Esophagus squamous epithelium (tissue), 5 donors: ENCODE measurements at places on chromosomes 3 and 15. TPM values are rescaled to one million over a fixed set of nuclear protein-coding genes. Genes with fewer than 3 reads are reported as not detected.

LRRC31 gene
- total RNA-seq = not detected

RAB6B gene
- 0.09 TPM for total RNA-seq

OXTR gene
- total RNA-seq = 9.0 TPM

DNA sequence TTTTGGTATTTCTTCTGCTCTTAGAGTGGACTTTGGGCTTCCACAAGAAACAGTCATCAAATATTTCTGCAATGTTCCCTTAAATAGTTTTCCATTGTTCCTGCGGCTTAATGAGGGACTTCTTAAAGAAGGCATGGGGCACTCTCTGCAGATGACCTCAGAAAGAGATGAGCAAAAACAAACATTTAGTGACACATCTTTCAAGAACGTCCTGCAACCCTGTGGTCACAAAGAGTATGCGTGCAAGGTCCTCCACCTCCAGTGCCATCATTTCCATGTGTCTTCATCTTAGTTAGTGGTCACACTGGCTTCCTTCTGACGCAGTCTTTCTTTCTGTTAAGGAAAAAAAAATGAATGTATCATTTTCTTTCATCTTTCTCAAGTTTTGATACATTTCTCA lies 56.2 kb downstream of the GREM1 start:
- H3K36me3 ChIP-seq = no peaks in the 10 kb centered on the region
- H3K27ac ChIP-seq = no peak overlapping the region
- H3K4me3 ChIP-seq = no peak overlapping the region
- no peaks in the 10 kb centered on the region for H3K27me3 ChIP-seq
- no peak for DNase-seq
- no peaks in the 10 kb centered on the region for H3K4me1 ChIP-seq

CAV3 gene
- not detected for total RNA-seq

TICRR gene
- 33.7 TPM for total RNA-seq

- H3K27ac ChIP-seq = no peak overlapping the region
- no peak overlapping the region for H3K4me3 ChIP-seq
- H3K4me1 ChIP-seq = no peaks in the 10 kb centered on the region
- H3K36me3 ChIP-seq = no peaks in the 10 kb centered on the region
Observed at GRCh38 chr3:72193771-72194430, 409.0 kb upstream of the PROK2 start.

GRCh38 chr3:7205962-7206361 lies 345.0 kb downstream of the GRM7 start:
- H3K4me1 ChIP-seq = no peaks in the 10 kb centered on the region
- H3K27me3 ChIP-seq = no peaks in the 10 kb centered on the region
- peak overlapping the region; percentile 55 for H3K4me3 ChIP-seq
- H3K27ac ChIP-seq = no peak overlapping the region
- DNase-seq = no peak

TUSC2 gene
- total RNA-seq = 30.5 TPM

FGF12 gene
- total RNA-seq = 0.18 TPM

GRCh38 chr3:15654891-15655290 lies 53.3 kb downstream of the BTD start:
- no peak overlapping the region for H3K4me3 ChIP-seq
- H3K4me1 ChIP-seq = no peaks in the 10 kb centered on the region
- no peak overlapping the region for H3K27ac ChIP-seq
- no peak for DNase-seq
- H3K27me3 ChIP-seq = no peaks in the 10 kb centered on the region
- H3K36me3 ChIP-seq = no peaks in the 10 kb centered on the region

SCN11A gene
- not detected for total RNA-seq

DNA sequence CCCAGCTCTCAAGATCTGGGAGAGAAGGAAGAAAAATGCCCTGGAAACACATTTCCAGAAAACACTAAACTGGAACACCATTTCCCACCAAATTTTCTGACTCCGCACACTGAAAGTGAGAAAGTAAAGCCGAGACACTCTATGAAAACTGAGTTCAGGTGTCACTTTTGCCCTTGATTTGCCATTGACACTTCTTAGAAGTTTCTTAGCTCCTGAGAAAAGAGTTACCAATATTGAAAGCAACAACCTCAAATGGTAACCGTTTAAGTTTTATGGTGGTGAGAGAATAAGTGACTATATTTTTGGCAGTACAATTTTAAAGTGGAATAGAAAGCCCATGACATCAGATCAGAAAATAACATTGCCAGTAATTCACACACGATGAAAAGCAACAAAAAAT lies 39.0 kb downstream of the CD86 start:
- no peak overlapping the region for H3K27ac ChIP-seq
- DNase-seq = no peak
- H3K36me3 ChIP-seq = no peaks in the 10 kb centered on the region
- no peaks in the 10 kb centered on the region for H3K4me1 ChIP-seq
- H3K4me3 ChIP-seq = no peak overlapping the region

TM4SF18 gene
- 0.95 TPM for total RNA-seq

- no peak overlapping the region for H3K27ac ChIP-seq
- no peaks in the 10 kb centered on the region for H3K27me3 ChIP-seq
- H3K36me3 ChIP-seq = no peaks in the 10 kb centered on the region
- H3K4me3 ChIP-seq = no peak overlapping the region
- no peak for DNase-seq
Observed at GRCh38 chr3:49273825-49274532, 3.1 kb downstream of the C3orf62 start.

- H3K4me3 ChIP-seq = no peak overlapping the region
- no peak for DNase-seq
- no peak overlapping the region for H3K27ac ChIP-seq
- peaks cover 26% of the 10 kb centered on the region for H3K36me3 ChIP-seq
- H3K27me3 ChIP-seq = no peaks in the 10 kb centered on the region
- H3K4me1 ChIP-seq = no peaks in the 10 kb centered on the region
Observed at GRCh38 chr15:49215768-49216739, 46.0 kb downstream of the GALK2 start.

NXPE3 gene
- 1.1 TPM for total RNA-seq
